ENCODE measurements at places on chromosomes 5 and 9.

- DNase-seq = no peak
Observed at GRCh38 chr9:4237748-4238511, 61.9 kb downstream of the GLIS3 start.

- no peak for DNase-seq
Observed at GRCh38 chr5:171858303-171858702, 72.7 kb downstream of the SMIM23 start.

GRCh38 chr9:69176471-69177171 lies 2.5 kb downstream of the TJP2 start:
- DNase-seq = no peak

- DNase-seq = no peak
Observed at GRCh38 chr5:38843665-38844064, 2.1 kb upstream of the OSMR start.

GRCh38 chr9:80651044-80651443 lies 1038.3 kb downstream of the TLE1 start:
- no peak for DNase-seq

DNA sequence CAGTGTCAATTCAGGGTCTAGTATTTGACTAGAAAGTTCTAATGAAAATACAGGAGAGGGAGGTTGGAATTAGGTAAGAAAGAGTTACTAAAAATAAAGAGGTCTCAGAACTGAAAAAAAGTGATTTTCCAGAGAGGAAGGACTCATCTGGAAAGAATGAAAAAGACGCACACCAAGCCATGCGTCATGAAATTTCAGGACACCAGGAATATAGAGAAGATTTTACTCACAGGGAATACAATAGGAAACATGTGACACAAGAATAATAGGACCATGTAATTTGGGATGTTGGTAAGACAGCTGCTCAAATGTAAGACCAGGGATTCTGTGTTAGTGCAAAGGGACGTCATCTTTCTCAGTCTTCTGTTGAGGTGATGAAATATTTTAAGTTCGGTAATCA lies 224.7 kb downstream of the GDNF start:
- no peak for DNase-seq

DNA sequence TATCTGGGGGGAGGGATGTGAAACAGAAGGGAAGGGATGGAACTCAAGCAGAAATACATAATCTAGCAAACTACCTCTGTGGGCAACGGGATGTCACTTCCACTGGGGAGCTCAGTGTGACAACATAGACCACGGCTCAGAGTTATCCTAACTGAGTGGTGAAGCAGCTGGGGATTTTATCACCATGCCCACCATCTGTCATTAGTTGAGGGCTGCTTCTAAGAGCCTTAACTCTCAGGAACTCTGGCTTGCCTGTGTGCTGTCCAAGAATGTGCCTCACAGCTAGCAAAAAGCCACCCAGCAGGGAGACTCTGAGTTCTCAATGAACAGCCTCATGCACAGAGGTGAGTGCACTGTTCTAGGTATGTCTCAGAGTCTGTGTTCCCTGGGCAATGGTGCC lies 90.6 kb upstream of the CXCL14 start:
- DNase-seq = no peak

- no peak for DNase-seq
Observed at GRCh38 chr9:133057006-133057405, 4.8 kb upstream of the CEL start.

DNA sequence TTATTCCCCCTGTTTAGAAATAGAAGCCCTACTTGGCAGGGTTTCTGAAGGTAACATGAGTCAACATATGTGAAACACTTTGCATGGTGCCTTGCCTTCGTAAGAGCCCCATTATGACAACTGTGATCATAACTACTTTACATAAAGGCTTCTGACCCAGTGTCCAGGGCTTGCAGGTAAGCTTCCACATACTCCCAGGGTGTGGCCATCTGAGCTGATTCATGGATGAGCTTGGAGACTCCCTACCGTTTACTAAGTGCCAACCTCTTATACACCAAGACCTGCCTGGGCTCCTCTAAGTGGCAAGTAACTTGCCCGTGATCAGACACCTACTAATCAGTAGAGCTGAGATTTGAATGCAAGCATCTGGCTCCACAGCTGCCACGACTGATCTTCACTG lies 62.8 kb upstream of the C5orf58 start:
- no peak for DNase-seq

DNA sequence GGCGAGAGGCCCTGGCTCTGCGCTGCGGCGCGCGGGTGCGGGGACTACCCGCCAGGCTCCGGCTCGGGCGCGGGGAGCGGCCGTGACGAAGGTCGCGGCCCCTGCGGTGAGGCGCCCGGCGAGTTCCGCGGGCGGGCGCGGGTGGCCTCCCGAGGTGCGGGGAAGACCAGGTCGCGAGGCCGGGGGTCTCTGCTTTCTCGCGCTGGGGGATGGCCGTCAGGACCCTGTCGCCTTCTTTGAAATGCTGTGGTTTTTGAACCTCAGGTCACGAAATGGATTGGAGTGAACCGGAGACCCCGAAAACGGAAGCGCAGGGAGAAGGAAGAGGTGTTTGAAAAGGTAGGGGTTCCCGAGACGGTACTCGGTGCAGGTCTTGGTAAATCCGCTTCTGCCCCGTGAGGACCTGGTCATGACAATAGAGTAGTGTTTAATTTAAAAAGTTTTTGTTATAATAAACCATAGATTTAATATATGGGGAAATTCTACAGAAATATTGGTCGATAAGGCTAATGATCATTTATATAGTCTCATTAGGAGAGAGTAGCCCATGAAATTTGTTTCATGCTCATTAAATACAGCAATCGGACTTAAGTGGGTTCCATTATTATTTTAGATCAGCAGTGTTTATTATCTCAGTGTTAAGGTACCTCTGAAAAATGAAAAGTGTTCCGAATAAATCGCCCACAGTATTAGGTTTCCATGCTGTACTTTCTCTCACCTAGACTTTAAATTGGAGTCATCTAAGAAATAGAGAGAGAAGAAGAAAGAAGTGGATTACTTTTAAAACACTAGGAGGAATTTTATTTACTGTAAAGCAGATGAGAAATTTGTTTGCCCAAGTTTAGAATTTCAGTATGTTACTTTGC lies 279.0 kb downstream of the AOPEP start:
- DNase-seq = no peak

DNA sequence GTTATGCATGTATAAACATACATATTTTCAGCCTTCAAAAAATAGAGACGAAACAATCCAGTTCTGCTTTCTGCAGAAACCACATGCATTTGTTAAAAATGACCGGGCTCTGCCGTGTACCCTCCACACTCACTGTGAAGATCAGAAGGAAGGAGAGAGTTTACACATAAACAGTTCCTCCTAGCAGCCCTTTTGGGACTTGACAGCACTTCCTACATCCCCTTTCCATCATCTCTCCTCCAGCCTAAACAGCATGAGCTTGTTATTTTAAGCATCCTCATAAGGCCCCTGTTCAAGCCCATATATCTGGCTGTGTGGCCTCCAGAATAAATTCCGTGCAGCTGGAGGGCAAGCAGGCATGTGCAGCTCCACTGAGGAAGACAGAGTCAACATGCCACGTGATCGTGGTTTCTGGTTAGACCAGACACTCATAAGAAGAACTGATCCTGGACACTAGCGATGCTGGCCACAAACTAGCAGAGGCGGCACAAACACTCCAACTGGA lies 42.2 kb downstream of the NIPAL4 start:
- no peak for DNase-seq

DNA sequence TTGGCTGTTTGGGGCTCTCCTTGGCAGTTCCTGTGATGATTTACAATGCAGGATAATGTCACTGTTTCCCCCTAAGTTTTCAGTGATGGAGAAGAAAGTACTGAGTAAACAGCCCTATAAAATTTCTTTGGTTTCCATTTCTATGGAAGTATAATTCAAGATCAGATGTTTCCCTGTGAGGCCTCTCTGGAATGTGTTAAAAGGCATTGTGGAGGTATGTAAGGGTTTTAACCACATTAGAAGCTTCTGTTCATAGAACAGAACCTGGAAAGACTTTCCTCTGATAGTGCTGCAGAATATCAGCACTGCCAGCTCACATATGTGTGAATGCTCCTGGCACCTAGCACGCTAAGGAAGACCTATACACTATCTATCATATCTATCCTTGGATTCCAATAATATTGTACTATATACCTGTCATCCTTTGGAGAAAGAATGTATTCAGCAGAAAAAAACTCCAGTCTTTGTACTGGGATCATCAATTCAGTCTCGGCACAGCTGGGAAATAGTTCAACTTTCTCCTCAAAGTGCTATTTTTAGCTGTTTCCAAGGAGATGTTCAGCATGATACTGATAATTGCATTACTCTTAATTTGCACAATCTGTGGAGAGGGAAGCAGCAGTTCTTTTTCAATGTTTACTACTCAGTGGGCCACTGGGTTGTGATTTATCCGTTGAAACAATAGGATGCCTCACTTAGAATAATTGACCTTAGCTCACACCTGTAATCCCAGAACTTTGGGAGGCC lies 21.9 kb downstream of the TTC1 start:
- DNase-seq = no peak

DNA sequence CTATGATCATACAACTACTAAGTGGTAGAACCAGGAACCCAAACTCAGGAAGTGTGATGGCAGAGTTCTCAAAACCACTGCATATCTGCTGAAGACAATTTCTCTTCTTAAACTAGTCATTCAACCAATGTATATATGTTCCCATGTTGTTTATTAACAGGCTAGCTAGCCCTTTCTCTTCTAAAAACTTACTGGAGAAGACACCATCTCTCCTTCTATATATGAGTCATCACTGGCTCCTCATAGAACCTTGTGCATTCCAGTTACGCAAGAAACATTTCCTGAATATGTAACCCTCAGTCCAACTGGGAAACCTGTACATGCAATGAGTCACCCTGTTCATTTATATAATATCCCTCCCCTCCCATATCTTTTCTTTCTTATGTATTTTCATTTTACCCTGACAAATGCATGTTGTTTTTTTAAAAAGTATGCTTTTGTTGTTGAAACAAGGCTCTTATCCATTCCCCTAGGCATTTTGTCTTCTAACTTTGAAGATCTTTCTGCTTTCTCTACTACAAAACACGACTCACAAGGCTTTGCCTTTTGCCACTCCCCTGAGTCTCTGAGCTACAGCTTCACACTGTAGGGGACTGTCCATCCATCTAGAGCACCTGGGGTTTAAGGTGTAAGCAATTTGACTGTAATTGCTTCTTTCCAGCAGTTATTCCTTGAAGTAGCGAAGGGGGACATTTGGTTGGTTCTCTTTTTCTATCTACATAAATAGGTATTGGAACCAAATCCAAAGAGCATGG lies 119.5 kb downstream of the ANXA1 start:
- no peak for DNase-seq

GRCh38 chr9:34262971-34263370 lies 66.1 kb downstream of the KIF24 start:
- no peak for DNase-seq

GRCh38 chr5:14977058-14977685 lies 105.6 kb upstream of the ANKH start:
- no peak for DNase-seq

DNA sequence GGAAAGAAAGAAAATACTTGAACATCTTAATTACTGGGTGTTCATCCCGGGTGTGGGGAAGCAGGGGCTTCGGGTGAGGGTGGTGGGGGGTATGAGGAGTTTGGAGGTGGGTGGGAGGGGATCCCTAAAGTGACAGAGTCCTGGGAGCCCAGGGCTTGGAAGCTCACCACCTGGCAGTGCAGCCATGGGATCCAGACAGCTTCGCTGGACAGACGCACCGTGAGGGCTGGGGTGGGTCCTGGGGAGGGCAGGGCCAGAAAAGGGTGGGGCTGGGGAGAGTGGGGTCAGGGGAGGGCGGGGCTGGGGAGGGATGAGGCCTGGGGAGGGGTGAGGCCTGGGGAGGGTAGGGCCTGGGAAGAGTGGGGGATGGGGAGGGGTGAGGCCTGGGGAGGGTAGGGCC lies 127.5 kb upstream of the LPCAT1 start:
- DNase-seq = no peak

GRCh38 chr9:4465910-4466309 lies 24.4 kb upstream of the SLC1A1 start:
- DNase-seq = no peak

DNA sequence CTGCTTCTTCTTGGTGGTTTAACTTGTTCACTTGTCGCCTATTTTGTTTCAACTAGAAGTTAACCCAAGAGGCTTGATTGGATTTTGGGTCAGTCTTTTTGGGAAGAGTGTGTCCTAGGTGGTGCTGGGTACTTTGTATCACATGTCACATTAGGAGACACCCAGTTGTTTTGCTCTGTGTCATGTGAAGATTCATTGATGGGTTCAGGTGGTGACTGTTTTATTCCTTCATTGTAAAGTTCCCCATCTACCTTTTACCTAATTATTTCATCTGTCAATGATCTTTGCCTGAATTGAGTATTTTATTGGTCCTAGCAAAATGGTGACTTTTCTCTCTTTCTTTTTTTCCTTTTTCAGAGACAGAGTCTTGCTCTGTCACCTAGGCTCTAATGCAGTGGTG lies 69.2 kb downstream of the RALGPS1 start:
- no peak for DNase-seq

GRCh38 chr5:4212071-4212739 lies 616.6 kb downstream of the IRX1 start:
- no peak for DNase-seq
